A673 (cell line): ENCODE measurements at places on chromosomes 1 and 21. TPM values are rescaled to one million over a fixed set of nuclear protein-coding genes. Genes with fewer than 3 reads are reported as not detected.

CNR2 gene
- not detected in 2 replicates for total RNA-seq

DNA sequence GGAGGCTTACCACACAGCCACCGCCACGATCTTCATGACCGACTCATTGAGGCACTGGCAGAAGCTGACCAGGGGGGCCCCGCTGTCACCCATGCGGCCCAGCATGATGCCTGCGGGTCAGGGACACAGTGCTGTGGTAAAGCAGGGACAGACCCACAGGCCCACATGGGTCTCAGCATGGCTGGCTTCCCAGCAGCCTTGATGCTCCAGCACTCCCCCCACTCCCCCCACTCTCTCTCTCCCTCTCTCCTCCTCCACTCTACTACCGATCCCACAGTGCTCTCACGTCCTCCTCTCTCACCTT lies 31.4 kb downstream of the PODN start:
- no peak for DNase-seq

SPRR2F gene
- not detected in 2 replicates for total RNA-seq

DNA sequence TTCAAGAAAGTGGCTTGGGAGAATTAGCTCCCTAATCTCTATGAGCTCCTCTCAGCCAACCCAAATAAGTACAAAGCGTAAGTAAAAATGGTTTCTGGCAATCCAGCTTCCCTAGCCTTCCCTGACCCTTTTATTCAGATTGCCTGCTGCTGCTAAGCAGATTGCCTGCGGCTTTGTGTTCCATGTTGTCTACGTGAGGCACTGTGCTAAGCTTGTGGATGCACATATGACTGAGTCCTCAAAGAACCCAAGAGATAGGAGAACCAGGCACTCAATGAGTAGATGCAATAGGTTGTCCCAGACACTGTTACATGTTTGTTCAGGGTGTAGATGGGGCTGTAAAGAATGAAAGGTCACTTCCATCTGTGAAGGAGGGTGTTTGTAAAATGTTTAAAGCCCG lies 6.3 kb upstream of the OSBPL9 start:
- DNase-seq: no peak

DNA sequence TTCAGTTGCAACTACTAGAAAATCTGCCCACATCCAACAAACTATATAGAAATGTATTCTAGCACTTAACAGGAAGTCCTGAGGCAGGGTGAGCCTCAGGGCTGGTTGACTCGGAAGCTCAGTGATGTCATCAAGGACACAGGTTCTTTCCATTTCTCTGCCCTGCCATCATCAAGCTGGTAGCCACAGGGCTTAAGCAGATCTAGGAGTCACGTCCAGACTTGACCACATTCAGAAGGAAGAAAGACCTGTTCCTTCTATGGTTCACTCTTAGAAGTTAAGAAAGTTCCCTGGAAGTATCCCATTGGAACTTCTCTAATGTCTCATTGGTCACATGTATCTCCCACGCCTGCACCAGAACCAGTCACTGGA lies 438.1 kb downstream of the PRDM2 start:
- DNase-seq: no peak

DNA sequence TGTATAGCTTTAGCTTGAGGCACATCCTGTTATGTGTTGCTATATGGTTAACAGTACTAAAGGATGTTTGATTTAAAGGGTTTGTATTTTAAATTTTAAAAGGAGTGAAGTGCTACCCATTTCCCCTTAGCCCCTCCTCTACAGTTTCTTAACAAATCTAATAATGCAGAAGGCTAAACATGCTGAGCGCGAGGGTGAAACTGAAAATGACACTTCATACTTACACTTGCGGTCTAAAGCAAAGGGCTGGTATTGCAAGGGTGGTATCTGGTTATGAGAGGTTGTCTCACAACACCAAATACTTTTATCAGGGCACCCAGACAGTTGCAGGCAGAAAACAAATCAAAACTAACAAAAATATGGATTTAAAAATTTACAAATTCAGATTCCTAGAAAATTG lies 172.3 kb downstream of the SIPA1L2 start:
- DNase-seq: no peak

FCRL2 gene
- not detected in 2 replicates for total RNA-seq

DNA sequence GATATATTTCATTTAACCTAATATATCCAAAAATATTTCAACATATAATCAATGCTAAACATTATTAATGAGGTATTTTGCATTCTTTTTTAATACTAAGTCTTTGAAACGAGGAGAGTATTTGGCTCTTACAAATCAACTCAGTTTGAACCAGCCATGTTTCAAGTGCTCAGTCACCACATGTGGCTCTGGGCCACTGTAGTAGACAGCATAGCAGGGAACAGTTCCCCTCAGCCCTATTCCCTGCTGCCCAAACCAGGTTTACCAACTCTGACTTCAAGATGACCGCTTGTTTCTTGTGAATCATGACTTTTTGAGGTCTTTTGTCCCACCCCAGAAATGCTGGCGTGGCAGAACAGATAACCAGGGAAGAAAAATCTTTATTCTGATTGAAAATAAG lies 5.7 kb downstream of the ZNF672 start:
- no peak for DNase-seq

DNA sequence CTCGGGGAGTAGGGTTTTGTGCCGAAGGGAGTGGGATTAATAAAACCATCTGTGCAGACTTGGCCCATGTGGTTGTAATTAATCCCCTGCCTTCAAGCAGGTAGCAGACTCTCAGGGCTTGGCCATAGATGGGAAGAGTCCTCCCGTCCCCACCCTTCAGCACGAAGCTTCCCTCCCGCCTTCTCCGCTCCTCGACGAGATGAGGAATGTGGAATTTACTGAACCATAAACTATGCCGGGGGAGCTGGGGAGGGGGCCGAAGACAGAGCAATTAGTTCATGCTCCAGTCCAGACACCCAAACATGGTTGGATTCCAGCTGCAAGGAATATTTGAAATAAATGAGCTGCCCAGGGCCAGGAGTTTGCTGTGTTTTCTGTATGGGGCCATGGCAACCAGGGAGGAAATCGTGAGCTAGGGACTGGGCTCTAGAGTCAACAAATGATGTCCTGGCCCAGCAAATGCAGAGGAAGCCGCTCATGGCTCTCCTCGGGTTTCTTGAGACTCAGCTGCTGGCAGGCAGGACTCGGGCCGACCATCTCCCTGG lies 78.8 kb downstream of the SPSB1 start:
- no peak for DNase-seq

DNA sequence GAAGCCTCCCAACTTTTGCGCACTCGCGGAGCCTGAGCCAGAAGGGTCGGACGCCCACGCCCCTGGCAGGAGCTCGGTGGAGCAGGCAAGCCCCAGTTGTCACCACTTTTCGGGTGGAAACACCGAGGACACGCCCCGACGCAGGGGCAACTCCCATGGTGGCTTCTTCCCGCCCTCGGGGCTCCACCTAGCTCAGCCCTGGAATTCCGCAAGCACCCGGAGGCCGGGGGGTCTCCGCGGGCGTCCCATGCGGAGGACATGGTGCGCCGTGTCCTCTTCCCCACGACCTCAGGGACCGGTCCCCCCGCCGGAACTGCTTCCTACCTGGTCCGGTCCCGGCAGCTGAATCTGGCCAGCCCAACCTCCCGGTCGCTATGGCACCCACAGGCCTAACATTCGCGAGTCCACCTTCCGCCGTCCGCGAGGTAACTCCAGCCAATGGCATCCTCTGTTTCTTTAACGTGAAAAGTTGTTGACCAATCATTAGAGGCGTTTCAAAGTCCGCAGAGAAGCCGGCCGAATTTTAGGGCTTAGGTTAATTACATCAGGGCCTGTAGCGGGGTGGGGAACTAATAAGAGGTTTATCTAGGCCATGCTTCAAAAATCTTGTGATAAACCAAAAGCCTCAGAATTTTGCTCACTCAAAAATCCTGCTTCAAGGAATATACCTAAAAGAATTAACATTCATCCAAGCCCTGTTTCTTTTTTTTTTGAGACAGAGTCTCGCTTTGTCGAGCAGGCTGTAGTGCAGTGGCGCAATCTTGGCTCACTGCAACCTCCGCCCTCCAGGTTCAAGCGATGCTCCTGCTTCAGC lies at the start of gene STPG1:
TSS of gene STPG1 (minus strand) at position 433 of the 814 bp plus-strand sequence. CDS start 12,394 bp downstream, outside the sequence.
- peak; percentile 85 for DNase-seq

RPTN gene
- not detected in 2 replicates for total RNA-seq

GRCh38 chr21:17492415-17493168 lies 20.3 kb upstream of the CXADR start:
- no peak for DNase-seq

DNA sequence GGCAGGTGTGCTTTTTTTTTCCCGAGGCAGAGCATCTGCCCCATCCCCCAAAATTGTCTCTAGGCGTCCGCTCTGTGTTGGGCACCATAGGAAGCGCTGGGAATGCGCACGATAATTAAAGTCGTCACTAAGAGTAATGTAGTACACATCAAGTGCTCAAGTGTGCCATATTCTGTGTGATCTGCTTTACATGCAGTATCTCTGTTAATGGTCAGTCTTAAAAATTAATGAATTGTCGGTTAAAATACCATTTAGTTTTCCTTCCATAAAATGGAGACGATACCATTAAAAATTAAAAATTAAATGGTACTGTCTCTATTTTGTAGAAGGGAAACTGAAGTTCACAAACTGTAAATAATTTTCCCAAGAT lies 544 bp upstream of the CCT8 start:
- DNase-seq: no peak

GRCh38 chr1:108826081-108826635 lies 30.7 kb downstream of the AKNAD1 start:
- no peak for DNase-seq

- DNase-seq: peak; percentile 63
Observed at GRCh38 chr21:36478207-36478701, 1.7 kb downstream of the CLDN14 start.

NUAK2 gene
- total RNA-seq: 0.45 and 0.83 TPM in 2 replicates

GRCh38 chr1:40339420-40340323 lies 22.6 kb upstream of the COL9A2 start:
- DNase-seq: no peak

- no peak for DNase-seq
Observed at GRCh38 chr1:20354610-20355009, 63.9 kb downstream of the VWA5B1 start.

DNA sequence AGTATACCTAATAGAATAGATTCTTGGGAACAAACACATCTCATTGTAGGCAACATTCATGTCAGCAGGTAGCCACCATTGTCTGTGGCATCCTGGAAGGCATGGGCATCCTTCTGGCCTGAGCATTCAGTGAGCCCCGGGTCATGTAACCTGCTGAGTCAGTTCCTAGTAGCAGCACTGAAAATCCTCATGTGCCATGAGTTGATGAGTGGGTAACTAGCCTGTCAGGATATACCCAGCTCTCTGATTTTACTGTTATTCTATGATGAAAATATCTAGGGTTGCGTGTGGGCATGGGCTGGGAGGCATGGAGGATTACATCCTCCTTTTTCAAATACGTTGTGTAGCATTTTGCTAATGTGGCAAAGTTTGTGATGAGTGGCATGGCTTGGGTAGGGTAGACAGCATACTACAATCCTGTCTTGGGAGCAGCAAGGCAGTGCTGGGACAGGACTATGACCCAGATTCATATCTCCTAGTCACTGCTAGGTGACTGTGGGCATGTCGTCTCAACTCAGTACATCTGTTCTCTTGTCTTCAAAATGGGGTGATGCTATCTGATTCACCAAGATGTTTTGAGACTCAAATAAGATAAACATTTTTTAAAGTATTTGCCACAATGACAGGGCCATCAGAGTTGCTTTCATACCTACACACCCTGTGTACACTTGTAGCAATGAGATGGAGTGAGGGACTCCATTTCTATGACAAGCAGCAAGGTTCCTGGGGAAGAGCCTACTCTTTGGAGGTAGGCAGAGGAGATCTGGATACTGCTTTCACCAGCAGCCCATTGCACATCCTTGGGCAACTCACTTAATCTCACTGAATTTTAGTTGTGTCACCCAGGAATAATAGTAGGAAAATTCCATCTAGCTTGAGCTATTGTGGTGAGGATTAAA lies 62.5 kb downstream of the CD58 start:
- no peak for DNase-seq

GRCh38 chr1:164748253-164748899 lies 189.4 kb downstream of the PBX1 start:
- DNase-seq: no peak

RNF186 gene
- total RNA-seq: not detected in 2 replicates

RAD54L gene
- 49.0 and 50.7 TPM in 2 replicates for total RNA-seq

UBASH3A gene
- not detected in 2 replicates for total RNA-seq

CYP2J2 gene
- total RNA-seq: 1.8 and 1.9 TPM in 2 replicates

DNA sequence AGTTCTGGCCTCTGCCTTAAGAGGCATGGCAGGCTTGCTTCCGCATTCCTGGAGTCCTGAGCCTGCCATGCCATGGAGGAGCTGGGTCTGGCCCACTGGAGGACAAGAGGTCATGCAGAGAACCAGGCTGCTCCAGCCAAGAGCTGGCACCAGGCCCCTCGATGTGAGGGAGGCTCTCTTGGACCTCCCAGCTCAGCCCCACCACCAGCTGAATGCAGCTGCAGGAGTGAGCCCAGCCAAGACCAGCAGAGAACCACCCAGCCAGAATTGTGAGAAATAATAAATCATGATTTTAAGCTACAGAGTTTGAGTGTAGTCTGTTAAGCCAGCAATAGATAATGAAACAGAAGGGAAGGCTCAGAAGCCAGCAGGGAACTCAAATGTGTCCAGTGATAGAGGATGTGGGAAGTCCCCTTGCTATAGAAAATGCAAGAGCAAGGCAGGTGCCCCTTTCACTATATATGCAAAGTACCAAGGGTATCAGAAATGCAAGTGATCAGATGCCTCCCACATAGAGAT lies 118.4 kb downstream of the HIVEP3 start:
- no peak for DNase-seq

DNA sequence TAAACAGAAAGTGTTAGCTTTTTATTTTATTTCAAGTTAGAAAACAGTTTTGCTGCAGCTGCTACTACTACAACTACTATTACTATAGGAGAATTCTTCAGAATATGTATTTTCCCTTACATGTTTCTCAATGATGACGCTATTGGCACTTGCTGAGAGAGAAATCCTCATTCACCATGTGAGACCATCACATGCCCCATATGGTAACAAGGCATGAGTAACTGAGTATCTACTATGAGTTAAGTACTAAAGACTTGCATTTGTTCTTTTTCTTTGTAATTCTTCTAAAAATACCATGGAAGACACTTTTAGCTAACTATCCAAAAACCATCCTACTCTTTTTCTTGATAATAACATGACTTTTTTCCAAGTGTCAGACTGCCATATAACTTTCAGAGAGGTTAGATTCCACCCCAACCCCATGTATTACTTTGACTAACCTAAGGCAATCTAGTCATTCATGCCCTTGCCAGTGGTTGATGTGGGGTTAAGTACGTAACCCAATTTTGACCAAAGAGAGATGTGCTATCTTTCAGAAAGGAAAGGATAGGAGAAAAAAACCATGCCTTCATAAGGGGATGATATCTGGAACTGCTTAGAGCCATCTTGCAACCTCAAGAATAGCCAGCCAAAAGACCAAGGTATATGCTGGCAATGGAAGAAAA lies 42.9 kb downstream of the COP1 start:
- no peak for DNase-seq

GRCh38 chr1:202964791-202965410 lies 2.2 kb downstream of the CYB5R1 start:
- DNase-seq: no peak

BMP8B gene
- total RNA-seq: 0.06 and 0.09 TPM in 2 replicates

DNA sequence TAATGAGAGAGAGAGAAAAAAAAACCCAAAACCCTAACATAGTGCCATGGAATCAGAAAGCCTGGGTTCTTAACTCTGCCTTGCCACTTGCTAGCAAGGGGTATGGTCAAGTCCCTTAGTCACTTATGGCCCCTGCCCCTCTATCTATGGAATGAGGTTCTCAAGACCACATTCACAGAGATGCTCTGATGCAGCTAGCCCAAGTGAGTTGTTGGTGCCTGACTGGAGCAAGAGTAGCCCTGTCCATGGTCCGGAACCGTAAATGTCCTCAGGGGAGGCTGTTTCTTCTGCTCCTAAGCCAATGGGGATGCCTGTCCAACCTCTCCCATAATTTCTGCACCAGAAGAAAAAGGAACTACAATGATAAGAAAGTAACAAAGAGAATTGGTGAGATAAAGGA lies 56.8 kb downstream of the CSMD2 start:
- DNase-seq: no peak
